ENCODE measurements at places on chromosomes 4 and X.
A peak's percentile ranks its signal among the peaks of the same experiment; 100 is the strongest.

DNA sequence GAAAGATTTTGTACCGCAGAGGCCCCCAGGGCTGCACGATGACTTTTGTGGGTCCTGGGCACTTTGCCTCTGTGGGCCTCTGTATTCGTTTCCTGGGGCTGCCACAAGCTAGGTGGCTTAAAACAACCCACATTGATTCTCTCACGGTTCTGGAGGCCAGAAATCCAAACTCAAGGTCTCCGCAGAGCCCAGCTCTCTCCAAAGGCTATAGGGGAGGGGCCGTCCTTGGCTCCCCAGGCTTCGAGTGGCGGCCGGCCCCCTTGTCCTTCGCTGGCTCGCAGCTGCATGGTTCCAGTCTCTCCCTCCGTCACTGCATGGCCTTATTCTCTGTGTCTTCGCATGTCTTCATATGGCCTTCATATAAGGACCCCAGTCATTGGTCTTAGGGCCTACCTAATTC lies 241.2 kb downstream of the EVC2 start:
- DNase-seq, result no peak

DNA sequence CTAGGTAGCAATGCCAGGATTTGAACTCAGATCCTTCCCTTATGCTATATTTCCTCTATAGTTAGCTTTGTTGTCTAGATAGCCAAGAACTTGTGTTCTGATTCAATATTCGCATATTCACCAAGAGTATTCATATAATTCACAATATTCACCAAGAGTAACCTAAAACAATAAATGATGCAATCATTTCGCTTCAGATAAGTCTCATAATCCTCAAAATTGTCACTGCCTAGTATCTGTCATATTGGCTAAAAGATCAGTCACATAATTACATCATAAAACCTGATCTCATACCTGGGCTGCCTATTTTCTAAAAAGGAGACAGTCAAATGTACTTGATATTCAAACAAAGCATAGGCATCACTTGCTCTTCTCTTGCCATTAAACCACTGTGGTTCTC lies 199.7 kb upstream of the CPEB2 start:
- no peak for DNase-seq

- DNase-seq, result no peak
These were observed 33.1 kb upstream of the CDKN2AIP start for GRCh38 chr4:183411291-183411861.

GRCh38 chrX:69101683-69102251 lies 63.5 kb downstream of the PJA1 start:
- DNase-seq, result peak; percentile 68

GRCh38 chr4:163666332-163666873 lies 171.9 kb downstream of the TMA16 start:
- no peak for DNase-seq

GRCh38 chr4:122758033-122758432 lies 25.5 kb downstream of the BBS12 start:
- peak; percentile 68 for DNase-seq

Data from umbilical cord (tissue), 2 donors.